ENCODE measurements at places on chromosomes 2 and 18. TPM values are rescaled to one million over a fixed set of nuclear protein-coding genes. Genes with fewer than 3 reads are reported as not detected.

Gene FN1
- 264 TPM for total RNA-seq

Gene WDSUB1
- total RNA-seq, result 8.0 TPM

Gene MPP4
- 0.10 TPM for total RNA-seq

Gene CPLX4
- total RNA-seq, result not detected

Gene CXCR1
- not detected for total RNA-seq

Gene EMILIN1
- 0.64 TPM for total RNA-seq

Measured in A549 treated with ZK216348 at 1 μM for 4 hours (cell line).